ENCODE measurements at places on chromosomes 16 and 17.

DNA sequence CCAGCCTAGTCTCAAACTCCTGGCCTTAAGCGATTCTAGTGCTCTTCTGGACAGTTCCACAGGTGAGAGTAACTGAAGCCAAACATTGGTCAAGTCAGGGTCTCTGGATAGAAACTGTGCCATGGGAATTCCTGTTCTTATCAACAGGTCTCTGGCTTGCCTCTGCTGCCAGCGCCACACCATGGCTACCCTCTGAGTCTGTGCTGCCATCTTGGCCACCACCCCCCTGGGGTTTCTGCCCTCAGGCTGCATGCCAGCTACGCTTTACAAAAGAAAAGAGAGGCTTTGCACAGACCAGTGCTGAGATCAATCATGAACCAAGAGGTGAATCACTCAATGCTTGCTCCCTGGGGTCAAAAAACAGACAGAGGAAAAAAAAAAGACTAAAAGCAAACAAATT is 24.4 kb upstream of the CREBBP start:
- no peak for DNase-seq

- no peak for DNase-seq
Measured at GRCh38 chr17:32814836-32815235, 62.1 kb downstream of the MYO1D start.

DNA sequence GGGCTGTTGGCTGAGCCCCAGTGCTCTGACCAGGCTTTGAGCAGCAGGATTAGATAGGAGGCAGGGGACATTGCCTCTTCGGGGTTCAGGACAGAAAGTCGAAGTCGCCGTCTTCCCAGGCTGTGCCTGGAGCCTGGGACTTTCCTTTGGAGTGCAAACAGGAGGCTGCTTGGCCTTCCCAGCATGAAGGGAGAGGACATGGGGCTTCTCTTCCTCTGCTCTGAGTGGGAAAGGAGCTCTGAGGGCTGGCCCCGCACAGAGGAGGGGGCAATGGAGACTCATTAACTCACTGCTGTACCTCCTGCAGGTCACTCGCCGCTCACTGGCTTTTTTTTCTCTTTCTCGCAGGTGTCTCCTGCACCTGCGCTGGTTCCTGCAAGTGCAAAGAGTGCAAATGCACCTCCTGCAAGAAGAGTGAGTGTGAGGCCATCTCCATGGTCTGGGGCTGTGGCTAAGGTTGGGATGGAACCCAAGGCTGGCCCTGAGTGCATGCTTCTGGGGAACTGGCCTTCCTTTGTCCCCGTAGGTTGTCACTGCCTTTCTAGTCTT is 642 bp downstream of the MT1F start:
- no peak for DNase-seq

DNA sequence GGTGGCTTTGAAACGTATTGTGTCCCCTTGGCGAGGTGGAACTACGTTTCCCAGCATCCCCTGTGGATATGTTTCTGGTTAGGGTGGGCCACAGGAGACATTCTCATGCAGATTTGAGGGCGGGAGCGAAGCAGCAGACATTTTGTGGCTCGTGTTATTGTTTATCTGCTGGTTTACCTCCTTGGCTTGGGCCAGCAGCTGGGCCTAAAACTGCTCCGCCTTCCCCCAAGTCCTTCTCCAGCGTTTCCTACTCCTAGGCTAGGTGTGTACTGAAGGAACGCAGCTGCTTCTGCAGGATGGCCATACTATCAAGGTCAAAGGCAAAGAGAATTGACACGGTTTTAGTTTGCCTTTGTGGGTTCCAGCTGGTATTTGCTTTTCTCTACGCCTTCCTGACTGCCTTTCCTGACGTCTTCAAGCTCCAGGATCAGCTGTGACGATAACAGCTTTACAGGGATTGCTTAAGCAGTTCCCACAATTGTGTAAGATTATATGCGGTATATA is 17.2 kb upstream of the WSB1 start:
- DNase-seq: no peak

- no peak for DNase-seq
Measured at GRCh38 chr16:11799509-11800381, 2.7 kb upstream of the ZC3H7A start.

DNA sequence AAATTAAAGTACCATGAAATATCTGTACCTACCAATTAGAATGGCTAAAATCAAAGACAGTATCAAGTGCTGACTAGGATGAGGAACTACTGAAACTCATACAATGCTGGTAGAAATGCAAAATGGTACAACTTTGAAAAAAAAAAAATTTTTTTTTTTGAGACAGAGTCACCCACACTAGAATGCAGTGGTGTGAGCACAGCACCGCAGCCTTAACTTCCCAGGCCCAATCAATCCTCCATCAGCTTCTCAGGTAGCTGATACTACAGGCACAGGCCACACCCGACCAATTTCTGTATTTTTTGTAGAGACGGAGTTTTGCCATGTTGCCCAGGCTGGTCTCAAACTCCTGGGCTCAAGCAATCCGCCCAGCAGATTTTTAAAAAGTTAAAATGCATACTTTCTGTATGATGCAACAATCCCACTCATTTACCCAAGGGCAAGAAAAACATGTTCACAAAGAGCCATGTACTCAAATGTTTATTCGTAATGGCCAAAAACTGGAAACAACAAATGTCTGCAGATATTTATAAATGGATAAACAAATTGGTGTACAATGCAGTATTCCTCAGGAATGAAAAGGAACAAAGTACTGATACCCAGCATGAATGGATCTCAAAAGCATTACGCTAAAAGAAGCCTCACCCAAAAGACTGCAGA is 8.7 kb downstream of the SMURF2 start:
- no peak for DNase-seq

- DNase-seq: no peak
Measured at GRCh38 chr16:51818342-51818944, 667.4 kb upstream of the SALL1 start.
